T-helper 17 cell (primary cell): ENCODE measurements at places on chromosomes 16 and 17. TPM values are rescaled to one million over a fixed set of nuclear protein-coding genes. Genes with fewer than 3 reads are reported as not detected.

The DNASE1L2 gene
- total RNA-seq = 0.42 TPM

The SLC13A2 gene
- total RNA-seq = not detected

The TNP2 gene
- total RNA-seq = not detected

The RHBDL3 gene
- total RNA-seq = 0.10 TPM

The ZFPM1 gene
- total RNA-seq = 29.4 TPM

The CIBAR2 gene
- not detected for total RNA-seq
